Activated T-helper 1 cell treated with anti-CD3 and anti-CD28 coated beads, Interleukin-2, amount 50 U/mL, for 16 hours (primary cell): ENCODE measurements at places on chromosomes 6 and 20.

DNA sequence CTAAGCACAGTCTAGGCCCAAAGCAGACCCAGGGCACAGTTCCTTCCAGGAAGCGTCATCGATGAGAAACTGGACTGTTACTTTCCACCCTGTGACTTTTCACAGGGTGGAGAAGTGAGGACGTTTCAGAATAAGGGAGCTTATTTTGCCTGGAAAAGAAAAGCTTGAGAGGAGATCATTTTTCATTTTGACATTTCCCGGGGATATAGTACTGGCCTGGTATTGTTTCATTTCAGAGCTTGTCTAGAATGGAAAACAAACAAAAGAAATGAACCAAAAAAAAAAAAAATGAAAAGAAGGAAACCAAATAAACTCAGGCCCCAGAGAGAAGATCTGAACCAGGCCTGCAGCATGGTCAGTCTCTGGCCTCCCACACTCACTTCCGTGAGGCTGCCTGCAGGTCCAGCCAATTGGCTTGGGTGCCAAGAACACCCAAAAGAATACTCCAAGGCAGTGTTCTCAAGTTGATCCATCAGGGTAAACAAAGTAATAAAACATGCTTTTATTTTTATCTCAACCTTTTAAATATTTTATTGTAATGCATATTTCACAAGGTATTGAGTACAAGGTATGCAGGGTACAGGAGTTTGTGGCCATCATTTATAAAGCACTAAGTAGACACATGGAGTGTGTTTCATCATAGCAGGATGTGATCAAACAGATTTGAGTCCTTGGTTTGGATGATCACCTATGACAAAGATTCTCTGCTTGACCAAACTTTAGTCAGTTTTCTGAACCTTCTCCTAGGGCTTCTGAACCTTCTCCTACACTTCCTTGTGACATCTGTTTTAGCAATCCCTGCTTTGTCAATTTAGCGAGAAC lies 176.9 kb upstream of the GGTLC1 start:
- no peak for DNase-seq

GRCh38 chr6:31502586-31502985 lies 4.6 kb downstream of the MICB start:
- DNase-seq, result no peak

DNA sequence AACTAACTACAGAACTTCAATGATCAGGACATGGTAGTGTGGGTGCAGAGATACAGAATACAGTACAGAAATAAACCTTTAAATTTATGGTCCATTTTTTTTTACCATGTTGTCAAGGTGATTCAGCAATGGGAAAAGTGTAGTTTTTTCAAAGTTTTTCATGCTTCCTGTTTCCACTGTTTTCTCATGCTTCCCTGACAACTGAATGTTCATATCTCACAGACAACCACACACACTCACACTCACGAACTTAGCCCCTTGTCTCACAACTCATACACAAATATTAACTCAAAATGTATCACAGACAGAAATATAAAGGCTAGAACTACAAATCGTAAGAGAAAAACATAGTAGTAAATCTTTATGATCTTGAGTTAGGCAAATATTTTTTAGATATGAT lies 232.6 kb upstream of the CDYL start:
- no peak for DNase-seq

DNA sequence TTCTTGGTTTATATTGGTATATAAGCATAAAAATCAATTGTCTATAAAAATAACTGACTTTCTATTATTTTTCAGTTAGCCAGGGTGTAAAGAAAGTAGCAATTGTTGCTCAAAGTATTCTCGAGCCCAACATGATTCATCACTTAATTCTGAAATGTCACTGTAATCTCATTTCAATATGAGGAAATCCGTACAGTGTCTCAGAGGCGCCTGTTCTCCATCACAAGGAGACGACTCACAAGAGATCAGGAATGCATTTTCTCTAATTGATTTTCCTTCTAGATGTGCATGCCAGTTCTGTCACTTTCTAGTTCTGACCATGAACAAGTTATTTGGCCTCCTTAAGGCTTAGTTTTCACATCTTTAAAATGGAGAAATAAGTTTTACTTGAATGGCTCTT lies 753.1 kb downstream of the MAFB start:
- no peak for DNase-seq

DNA sequence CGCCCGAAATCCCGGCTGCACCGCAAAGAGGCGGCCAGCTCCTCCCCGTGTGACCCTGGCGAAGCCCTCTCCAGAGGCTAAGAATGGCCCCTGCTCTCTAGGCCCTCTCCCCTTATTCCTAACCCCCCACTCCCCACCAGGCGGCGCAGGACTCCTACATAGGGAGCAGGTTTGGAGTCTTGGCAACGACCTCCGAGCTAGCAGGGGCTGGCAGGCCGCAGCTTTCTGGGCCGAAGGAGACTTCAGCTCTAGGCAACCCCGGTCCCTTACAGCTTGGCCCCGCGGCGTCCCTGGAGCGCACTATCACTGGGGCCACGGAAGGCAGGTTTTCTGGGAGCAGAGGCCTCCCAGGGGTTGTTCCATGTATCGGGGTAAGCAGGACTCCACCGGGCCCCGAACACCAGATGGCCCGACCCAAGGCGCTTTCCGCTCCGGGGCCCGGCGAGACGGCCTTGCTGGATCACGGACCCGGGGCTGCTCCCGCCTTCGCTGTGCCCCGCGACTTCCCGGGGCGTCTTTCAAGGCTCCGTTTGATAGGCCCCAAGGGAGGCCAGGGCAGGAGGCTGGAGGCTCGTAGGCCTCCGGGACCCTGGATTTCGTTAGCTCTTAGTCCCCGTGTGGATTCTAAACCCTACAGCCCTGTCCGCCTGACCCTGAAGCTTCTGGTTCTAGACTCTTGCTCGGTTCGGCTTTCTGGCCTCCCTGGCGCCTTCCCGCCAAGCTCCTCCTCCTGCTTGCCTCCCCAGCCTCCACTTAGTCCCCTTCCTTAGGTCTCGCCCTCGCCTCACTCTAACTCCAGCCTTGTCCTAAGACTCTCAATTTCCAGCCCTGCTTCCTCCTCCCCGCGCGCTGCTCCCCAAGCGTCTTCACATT lies 1.9 kb downstream of the SLC32A1 start:
- no peak for DNase-seq

DNA sequence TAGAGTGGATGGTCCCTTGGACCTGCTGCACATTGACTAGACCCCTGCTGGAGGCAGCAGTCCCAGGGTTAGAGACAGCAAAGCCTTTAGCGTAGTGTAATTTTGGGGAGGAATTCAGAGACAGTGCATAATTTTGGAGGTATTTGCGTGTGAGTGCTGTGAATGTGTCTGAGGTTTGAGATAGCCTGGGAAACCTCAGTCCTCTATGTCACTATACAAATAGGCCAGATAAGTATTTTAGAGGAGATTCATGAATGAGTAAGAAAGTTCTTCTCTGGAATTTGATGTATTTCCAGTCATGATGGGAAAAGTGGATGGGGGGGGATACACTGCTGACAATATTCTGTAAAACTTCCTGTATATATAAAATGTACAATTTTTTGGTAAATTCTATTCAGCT lies 25.8 kb upstream of the MTRF1L start:
- DNase-seq, result no peak

GRCh38 chr6:104579310-104579863 lies 280.3 kb downstream of the HACE1 start:
- DNase-seq, result no peak
